Astrocyte (in vitro differentiated cells and primary cell): ENCODE measurements at places on chromosomes 1 and 21.

DNA sequence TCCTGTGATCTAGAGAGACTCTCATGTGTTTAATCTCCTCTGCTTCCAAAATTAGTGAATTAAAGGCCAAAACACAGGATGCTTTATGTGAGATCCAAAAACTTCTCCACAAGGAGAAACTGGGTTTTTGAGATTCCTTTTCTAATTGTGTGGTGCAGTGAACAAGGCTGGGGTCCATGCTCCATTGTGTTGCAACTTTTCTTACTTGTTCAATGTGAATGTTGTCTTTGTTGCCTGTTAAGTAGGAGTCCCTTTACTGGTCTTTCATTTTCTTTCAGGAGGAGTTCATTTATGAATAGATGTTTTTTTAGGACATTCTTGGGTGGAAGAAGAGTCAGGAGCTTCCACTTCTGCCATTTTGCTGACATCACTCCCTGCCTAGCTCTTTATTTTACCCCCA, 40.6 kb upstream of the CFHR3 start:
- DNase-seq, result no peak

GRCh38 chr1:96361961-96362360, 359.6 kb upstream of the PTBP2 start:
- DNase-seq, result no peak

- peak; percentile 58 for DNase-seq
Observed at GRCh38 chr1:45721207-45721606, 29.2 kb downstream of the IPP start.

- DNase-seq, result no peak
Observed at GRCh38 chr1:213676736-213677135, 311.0 kb upstream of the PROX1 start.

- no peak for DNase-seq
Observed at GRCh38 chr1:198232940-198233675, 76.3 kb downstream of the NEK7 start.

DNA sequence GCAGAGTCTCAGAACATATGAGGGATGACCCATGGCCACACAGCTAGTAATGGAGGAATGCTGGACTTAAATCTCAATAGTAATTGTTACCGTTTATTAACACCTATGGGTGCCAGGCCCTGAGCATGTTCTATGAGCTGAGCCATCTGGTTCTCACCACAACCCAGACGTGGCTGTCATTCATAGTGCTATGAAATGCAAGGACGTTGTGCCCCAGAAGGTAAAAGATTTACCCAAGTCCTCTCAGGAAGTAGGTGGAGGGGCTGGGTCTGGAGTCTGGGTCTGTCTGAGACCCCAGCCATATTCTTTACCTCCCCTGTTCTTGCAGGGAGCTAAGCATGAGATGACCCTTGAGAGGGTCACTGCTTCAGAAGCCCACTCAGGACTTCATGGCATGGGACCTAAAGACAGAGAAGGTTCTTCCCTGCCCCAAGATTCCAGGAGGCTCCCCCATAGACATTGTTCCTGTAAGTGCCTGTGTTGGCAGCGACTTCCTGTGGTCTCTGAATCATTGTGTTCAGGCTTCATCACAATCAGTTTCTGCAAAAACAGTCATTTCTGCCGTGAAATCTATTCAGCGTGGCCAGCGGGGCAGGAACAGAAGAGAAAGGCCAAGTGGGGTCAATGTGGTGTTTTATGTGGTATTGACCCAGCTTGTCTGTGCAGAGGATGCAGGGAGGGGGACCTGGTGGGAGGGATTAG, 475.4 kb downstream of the PTPRU start:
- DNase-seq, result peak; percentile 94

DNA sequence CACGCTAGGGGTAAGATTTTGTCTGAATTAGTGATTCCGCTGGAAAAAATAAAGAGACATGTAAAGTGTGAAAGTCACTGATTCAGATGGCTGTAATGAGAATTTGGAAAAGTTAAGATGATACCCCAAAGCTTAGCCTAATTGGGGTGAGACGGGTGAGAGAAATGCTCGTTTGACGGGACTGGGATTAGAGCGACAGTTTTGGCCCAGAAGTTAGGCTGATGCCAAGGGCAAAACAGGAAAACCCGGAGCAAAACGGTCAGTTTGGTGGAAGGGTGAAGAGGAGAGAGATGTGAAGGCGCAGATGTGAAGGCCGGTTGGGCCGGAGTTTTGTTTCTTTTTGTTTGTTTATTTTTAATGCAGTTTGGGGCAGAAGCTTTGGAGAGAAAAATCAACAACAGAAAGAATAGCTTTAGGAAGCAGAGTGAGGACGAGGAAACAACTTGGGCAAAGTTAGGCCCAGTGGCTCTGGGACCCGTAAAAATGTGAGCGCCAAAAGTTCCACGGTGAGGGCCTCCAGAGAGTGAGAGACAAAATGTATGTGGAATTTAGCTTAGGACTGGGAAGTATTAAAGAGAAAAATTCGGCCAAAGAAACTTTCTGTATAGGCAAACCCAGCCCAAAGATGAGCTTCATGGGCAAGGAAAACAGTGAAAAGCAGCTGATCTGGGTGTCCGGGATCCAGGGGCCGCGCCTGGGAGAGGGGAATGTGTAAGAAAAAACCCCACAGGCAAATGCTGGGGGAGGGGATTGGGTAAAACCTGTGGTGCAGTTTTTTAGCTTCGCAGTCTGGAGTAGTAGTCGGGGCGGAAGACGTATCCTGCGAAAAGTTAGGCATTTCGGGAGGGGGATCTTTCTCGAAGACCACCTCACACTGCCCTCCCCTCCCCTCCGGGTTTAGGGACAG, 1.2 kb downstream of the DMRTA2 start:
- no peak for DNase-seq

DNA sequence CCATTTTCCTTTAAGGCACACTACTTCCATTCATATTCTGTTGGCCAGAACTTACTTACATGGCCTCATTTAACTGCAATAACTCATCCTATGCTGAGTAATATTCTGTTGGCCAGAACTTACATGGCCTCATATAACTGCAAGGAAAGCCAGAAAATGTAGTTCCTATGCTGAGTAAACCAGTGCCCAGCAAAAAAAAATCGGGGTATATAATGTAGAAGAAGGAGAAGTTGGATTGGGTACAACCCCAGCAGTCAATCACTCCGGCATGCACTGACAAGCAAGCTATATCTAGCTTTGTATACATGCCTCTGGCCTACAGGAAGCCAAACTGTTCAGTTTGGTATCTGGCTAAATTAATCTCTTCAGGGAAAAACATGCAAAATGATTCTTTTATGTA, 39.4 kb upstream of the PPIH start:
- no peak for DNase-seq

DNA sequence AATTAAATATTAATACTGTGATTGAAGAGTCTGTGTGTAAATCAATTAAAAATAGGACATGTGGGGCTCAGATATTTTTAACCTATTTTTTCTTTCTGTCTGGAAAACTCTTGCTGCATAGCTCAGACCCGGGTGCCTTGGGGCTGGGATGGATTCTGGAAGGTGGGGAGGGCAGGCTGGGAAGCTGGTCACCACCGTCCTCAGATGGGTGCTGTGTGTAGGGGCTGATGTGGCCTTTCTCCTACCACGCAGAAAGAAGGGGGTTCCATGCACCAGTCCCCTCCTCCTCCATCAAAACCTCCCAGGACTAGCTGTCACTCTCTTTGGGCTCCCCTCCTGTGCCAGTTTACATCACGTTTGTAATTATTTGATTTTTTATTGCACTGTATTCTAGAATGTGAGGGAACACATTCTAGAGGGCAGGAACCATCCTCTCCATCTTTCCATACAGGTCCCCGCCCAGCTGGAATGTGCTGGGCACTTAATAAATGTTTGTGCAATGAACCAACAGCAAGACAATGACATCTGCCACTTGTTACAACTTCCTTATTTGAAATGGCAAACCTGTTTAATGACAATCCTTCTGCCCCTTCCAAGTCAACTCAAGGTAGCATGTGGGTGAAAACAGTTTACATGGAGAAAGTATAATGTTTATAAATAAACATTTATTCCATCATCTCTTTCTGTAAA, 104.3 kb downstream of the EDEM3 start:
- no peak for DNase-seq

DNA sequence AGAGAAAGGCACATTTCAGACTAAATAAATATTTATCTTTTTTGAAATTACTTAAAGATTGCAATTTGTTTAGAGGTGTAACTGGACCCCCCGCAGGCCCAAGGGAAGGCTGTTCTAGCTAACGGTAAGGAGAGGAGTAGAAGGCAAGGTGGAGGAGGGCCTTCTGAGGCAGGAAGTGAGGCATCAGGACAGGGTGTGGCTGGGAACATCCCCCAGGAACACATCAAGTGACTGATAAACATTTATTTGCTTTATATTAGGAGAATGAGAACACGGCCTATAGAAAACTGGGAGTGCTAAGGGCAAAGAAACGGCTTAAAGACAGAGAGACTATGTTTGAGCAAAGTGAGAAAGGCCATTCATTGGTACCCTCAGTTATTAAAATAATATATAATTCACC, 23.2 kb downstream of the HIVEP3 start:
- DNase-seq, result no peak

DNA sequence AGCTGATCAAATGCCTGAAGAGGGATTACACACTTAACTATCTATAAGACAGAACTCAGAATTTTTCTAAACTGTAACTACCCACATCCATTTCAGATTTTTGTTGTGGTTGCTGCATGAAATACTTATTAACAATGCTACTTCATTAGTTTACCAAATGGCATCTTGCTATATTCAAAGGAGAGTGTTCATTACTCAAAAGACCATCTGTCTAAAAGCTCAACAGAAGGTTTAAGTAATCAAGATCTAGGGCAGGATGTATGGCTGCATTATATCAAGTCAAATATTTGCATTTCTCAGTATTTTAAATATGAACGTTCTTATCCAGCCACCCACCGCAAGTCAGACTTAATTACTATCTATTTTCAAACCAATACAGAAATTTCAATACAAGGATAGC, 79.9 kb downstream of the SIPA1L2 start:
- DNase-seq, result no peak

DNA sequence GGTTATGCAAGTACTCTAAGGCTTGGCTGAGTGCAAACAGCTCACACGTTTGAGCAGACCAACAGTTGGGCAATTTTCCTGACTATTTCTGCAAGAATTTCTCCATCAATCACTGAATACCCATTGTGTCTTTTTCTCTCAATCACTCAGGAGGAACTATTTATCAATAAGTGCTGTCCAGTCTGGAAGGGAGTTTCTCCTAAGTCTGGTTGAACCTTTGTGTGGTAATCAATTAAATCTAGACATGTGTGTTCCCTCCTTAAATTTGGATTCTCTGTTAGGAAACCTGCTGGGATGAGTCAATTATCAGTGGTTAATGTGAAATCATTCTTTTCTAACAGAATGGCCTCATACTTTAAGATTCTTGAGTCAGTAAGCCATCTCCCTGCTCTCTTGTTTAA, 6.8 kb upstream of the AADACL3 start:
- no peak for DNase-seq

- peak; percentile 84 for DNase-seq
Observed at GRCh38 chr21:35212393-35213127, 163.5 kb upstream of the RUNX1 start.

DNA sequence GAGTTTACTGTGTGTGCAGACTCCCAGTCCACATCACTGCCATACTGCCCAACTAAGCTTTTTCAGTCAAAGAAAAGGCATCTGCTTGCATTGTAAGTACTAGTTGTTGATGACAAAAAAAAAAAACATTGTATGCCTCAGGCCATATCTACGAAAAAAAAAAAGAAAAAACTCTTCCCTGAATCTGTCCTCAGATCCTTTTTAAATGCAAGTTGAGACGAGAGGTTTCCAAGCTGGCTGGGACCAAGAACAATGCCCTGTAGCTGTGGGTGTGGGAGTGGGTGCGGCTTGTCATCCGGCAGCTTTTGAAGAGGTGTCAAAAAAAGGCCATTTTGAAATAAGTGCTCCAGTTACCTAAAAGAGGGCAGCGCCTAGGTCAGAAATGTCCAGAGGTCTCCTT, 29.2 kb upstream of the HHAT start:
- no peak for DNase-seq

DNA sequence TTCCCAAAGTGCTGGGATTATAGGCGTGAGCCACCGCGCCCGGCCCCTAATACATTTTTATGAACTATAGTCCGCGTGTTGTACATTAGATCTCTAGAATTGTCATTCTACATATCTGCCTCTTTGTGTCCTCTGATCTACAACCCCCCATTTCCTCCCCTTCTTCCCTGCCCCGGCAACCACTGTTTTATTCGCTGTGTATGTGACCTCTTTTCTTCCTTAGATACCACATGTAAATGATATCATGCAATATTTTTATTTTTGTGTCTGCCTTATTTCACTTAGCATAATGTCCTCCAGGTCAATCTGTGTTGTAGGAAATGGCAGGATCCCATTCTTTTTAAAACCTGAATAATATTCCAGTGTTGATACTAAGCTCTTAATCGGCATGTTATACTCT, 99.5 kb upstream of the NRIP1 start:
- DNase-seq, result no peak

- DNase-seq, result no peak
Observed at GRCh38 chr1:76867342-76868130, at the start of gene ST6GALNAC5. TSS of gene ST6GALNAC5 (plus strand) at chr1:76867480.

GRCh38 chr1:13451399-13451965, 41.2 kb downstream of the PRAMEF20 start:
- no peak for DNase-seq

GRCh38 chr1:115191691-115192090, 102.4 kb upstream of the TSPAN2 start:
- DNase-seq, result no peak

- DNase-seq, result peak; percentile 86
Observed at GRCh38 chr1:222829868-222830267, 15.0 kb downstream of the DISP1 start.

GRCh38 chr1:18597160-18598042, 33.2 kb upstream of the PAX7 start:
- no peak for DNase-seq

GRCh38 chr1:201737352-201738060, 91.5 kb upstream of the IPO9 start:
- peak; percentile 90 for DNase-seq

- DNase-seq, result no peak
Observed at GRCh38 chr1:166032572-166033371, 134.0 kb downstream of the FAM78B start.
